ENCODE measurements at places on chromosomes 1 and 21. TPM values are rescaled to one million over a fixed set of nuclear protein-coding genes. Genes with fewer than 3 reads are reported as not detected.

The AMY1A gene
- total RNA-seq = not detected

The G0S2 gene
- 59.9 TPM for total RNA-seq

The KLF18 gene
- total RNA-seq = not detected

The CCSAP gene
- 1.6 TPM for total RNA-seq

The JAM2 gene
- total RNA-seq = 0.33 TPM

The PLA2G2C gene
- total RNA-seq = not detected

The C1orf87 gene
- total RNA-seq = not detected

GRCh38 chr1:10211805-10212410, 1.5 kb downstream of the KIF1B start:
- no peak for DNase-seq
- H3K27me3 ChIP-seq = no peaks in the 10 kb centered on the region
- H3K36me3 ChIP-seq = no peaks in the 10 kb centered on the region
- H3K27ac ChIP-seq = peak overlapping the region; percentile 97
- H3K4me3 ChIP-seq = no peak overlapping the region

- no peak overlapping the region for H3K27ac ChIP-seq
- DNase-seq = no peak
- no peak overlapping the region for H3K4me3 ChIP-seq
- no peaks in the 10 kb centered on the region for H3K36me3 ChIP-seq
These were observed 263.4 kb downstream of the HHIPL2 start for GRCh38 chr1:222284466-222284865.

GRCh38 chr1:11525151-11525505, 46.2 kb downstream of the DISP3 start:
- no peaks in the 10 kb centered on the region for H3K27me3 ChIP-seq
- H3K4me3 ChIP-seq = no peak overlapping the region
- H3K36me3 ChIP-seq = no peaks in the 10 kb centered on the region

DNA sequence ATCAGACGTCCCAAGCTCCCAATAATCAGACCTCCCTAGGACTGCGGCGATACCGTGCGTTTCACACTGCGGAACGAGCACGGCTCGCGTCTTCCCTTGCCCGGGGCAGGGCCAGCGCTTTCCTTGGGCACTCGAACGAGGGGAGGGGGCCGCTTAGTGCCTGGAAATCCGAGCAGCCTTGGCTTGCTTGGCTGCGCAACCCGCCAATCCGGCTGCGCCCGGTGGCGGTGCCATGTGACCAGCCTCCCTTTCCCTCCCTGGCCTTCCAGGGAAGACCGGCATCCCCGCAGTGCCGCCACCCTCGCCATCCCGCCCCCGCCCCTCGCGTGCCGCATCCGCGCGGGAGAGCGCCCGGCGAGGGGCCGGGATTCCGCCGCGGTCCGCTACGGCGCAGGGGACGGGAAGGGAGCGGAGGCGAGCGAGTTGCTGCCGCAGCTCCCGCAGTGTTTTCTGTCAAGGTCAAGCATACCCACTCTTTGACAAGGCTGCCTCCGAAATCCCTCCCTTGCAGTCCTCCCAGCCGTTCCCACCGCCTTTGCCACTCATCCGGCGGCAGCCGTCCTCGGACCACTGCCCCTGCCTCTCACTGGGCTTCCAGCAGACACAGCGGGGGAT, 8.3 kb upstream of the RNF19B start:
- H3K36me3 ChIP-seq = no peaks in the 10 kb centered on the region
- H3K27ac ChIP-seq = no peak overlapping the region
- H3K4me3 ChIP-seq = no peak overlapping the region
- no peaks in the 10 kb centered on the region for H3K27me3 ChIP-seq

GRCh38 chr1:157388057-157388456, 164.3 kb downstream of the FCRL5 start:
- H3K4me1 ChIP-seq = no peaks in the 10 kb centered on the region
- H3K4me3 ChIP-seq = no peak overlapping the region
- DNase-seq = no peak
- H3K27me3 ChIP-seq = no peaks in the 10 kb centered on the region
- H3K36me3 ChIP-seq = no peaks in the 10 kb centered on the region

DNA sequence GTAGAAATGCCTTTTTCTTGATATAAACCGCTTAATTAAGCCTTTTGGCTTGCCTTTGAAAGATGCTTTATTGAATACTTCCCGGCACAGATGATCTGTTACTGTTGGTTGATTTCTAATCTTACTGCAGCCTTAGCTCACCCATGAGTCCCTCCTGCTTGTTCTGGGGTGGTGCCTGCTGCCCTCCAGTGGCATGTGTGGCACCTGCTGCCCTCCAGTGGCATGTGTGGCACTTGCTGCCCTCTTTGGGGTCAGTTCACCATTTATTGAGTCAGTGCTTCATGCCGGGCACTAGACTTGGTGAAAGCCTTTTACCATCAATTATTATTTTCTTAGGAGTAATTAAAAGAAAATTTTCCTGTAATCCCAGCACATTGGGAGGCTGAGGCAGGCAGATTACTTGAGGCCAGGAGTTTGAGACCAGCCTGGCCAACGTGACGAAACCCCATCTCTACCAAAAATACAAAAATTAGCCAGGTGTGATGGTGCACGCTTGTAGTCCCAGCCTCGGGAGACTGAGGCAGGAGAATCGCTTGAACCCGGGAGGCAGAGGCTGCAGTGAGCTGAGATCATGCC, 54.3 kb downstream of the ADARB1 start:
- H3K27ac ChIP-seq = no peak overlapping the region
- no peaks in the 10 kb centered on the region for H3K27me3 ChIP-seq
- H3K36me3 ChIP-seq = no peaks in the 10 kb centered on the region
- DNase-seq = peak; percentile 82
- H3K4me3 ChIP-seq = no peak overlapping the region

DNA sequence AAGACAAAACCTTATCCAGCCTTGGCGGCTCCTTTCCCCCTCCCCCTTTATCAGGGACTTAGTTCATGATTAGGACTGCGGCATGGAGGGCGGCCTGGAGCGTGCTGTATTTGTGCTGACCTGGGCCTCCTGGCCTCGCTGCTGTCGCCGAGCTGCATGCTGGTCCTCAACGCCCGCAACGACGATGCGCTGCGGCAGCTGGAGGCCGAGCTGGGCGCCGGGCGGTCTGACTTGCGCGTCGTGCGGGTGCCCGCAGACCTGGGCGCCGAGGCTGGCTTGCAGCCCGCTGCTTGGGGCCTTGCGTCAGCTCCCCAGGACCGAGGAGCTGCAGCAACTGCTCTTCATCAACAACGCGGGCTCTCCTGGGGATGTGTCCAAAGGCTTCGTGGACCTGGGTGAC, 70.9 kb downstream of the TM2D1 start:
- H3K27ac ChIP-seq = no peak overlapping the region
- no peaks in the 10 kb centered on the region for H3K27me3 ChIP-seq
- no peaks in the 10 kb centered on the region for H3K4me1 ChIP-seq
- H3K4me3 ChIP-seq = no peak overlapping the region
- no peaks in the 10 kb centered on the region for H3K36me3 ChIP-seq
- no peak for DNase-seq

DNA sequence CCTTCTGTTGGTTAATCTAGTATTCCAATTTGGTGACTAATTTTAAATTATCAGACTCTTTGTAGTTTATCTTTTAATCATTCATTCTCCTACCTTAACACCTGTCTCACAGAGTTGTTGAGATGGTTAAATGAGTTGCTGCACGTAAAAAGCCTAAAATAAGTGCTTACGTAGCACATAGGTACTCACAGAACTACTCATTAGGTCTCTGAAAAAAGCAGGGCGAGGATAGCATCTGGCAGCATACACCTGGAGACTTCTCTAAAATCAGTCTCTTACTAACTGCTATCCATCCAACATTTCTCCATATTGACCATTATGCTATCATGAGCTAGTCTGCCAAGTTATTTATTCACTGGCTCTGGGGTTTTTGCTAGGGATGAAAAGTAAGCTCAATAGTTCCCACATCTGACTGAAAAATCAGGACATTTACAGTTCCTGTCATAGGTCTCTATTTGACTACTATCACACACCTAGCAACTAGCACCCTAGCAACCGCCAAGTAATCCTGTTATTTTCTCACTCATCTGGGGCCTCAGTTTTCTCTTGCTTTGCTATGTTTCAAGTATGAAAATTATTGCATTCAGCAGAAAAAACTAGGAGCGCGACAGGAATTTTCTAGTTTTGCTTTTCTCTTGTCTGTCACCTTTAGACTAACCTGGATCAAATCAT, 11.2 kb downstream of the CSDE1 start:
- no peak overlapping the region for H3K27ac ChIP-seq
- H3K4me3 ChIP-seq = no peak overlapping the region
- DNase-seq = no peak
- no peaks in the 10 kb centered on the region for H3K27me3 ChIP-seq

DNA sequence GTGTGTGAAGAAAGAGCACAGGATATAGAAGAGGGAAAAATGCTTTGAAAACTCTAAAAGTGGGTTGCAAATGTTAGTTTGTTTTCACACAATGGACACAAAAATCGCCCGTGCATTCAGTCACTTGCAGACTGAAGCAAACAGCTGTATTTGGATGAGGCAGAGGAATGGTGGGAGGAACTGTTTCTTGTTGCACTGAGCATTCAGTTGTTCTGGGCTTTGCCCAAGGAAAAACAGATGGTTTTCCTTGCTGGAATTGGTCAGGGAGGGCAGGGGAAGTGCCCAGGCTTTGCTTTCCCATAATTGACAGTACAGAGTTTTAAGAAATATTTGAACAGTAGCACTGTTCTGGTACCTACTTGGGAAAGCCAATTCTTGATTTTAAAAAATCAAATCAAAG, 19.5 kb upstream of the WARS2 start:
- peaks cover 2% of the 10 kb centered on the region for H3K36me3 ChIP-seq
- no peak overlapping the region for H3K27ac ChIP-seq
- H3K27me3 ChIP-seq = no peaks in the 10 kb centered on the region
- no peak for DNase-seq

DNA sequence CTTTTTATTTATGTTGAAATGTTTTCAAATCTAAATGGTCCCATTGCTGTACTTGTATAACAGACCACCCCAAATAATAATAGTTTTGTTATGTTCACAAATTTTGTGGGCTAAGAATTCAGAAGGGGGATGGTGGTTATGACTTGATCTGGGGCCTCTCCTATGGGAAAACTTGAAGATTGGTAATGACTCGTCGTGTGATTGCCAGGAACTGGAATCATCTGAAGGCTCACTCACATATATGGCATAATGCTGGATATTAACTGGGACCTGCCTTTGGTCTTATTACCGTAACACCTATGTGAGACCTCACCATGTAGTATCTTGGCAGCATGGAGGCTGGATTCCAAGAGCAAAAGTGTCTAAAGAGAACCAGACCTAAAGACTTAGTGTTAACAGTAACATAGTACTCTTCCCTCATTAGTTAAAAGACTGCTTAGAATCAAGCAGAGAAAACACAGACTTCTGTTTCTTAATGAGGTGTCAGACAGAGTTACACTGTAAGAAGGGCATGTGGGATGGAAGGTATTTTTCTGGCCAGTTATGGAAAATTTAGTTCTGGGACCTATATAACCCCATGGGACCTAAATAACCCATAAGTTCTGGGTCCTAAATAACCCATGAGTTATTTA, 11.9 kb downstream of the LYPLAL1 start:
- H3K4me3 ChIP-seq = no peak overlapping the region
- no peaks in the 10 kb centered on the region for H3K27me3 ChIP-seq
- H3K27ac ChIP-seq = no peak overlapping the region
- H3K36me3 ChIP-seq = no peaks in the 10 kb centered on the region
- peaks cover 40% of the 10 kb centered on the region for H3K4me1 ChIP-seq
- no peak for DNase-seq

- no peaks in the 10 kb centered on the region for H3K27me3 ChIP-seq
- H3K4me1 ChIP-seq = no peaks in the 10 kb centered on the region
- H3K36me3 ChIP-seq = no peaks in the 10 kb centered on the region
- peak; percentile 16 for DNase-seq
These were observed 32.1 kb upstream of the APOBEC4 start for GRCh38 chr1:183685112-183685713.
